ENCODE measurements at places on chromosomes 2 and 18.

- DNase-seq, result no peak
Measured at GRCh38 chr2:179049546-179050311, at the start of gene CCDC141. Gene CCDC141 (minus strand): TSS chr2:179050137. CDS start chr2:179049941, 196 bp downstream.

DNA sequence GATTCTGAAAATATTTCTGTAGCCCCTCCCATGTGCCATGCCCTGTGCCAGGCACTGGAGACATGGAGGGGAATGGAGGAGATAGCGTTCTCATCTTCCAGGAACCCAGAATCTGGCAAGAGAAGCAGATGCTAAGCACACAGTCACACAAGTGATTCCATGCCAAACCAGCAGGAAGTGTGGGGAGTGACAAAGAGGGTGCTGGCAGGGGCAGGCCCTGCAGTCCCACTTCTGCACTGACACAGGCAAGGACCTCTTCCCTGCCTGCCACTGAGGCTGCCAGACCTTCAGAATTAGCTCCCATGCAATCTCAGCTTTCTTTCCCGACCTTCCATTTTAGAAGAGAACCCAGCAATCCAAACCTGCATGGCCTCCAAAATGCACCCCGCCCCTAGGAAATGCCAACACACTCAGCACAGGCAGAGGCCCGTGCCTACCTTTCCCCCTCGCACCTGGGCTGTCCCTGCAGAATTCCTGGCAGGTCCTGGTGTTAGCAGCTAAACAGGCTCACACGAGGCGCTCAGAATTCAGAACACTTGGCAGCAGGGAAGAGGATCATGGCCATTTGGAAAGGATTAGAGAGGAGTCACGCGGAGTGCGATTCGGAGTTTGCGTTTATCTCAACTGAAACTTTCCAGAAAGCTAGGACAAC, 155.3 kb downstream of the MSH2 start:
- no peak for DNase-seq

DNA sequence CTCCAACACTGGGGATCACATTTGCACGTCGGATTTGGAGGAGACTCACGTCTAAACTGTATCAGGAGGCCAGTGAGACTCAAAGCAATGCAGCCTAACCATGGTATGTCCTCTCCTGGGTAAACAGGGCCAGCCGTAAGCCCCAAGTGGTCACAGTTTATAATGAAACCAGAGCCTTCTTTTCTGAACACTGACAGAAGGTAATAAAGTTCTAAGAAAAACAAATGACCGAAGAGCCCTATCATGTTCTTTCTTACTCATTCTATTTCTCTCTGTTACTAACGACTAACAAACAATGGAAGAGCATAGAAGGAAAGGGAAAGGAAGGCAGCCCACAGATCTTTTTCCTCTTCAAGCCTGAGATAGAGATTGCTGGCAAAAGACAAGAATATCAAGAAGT, 796.8 kb upstream of the SOX11 start:
- peak; percentile 23 for DNase-seq

DNA sequence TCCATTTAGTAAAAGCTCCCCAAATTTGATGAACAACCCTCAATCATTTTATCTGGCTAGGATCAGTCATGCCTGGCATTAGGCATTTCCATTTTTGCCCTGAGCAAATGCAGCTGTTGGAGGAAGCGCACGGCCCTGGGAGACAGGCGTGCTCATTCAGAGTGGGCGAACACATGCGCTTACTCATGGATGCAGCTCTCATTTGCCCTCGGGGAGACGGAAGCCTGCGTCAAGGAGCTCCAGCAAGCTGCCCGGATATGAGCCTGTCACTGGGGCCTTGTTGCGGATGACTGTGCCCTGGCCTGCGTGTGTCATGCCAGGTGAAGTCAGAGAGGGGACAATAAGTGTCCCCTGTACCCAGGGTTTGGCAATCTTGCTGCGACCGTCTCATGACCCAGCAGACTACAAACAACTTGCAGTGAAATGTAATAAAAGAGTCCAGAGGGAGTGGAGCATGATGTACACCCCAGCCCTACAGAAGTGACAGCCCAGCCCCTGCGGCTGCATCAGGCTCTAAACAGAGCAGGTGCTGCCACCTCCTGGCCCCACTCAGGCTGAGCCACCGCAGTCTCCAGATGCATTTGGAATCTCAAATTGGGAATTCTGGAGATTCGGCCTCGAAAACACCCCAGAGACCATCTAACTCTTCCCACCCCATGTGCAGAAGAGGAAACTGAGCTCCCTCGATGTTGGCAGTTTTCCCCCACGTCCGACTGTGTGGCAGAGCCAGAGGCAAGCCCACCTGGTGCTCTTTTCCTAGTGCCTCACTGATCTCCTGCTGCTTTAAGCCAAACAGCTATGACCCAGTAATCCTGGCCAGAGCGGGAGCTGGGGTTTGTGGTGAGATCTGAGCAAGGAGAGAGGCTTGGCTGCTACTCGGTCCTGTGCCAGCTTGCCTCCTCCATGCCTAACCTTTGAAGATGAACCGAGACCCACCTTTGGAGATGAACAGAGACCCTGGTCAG, 105.0 kb upstream of the ALK start:
- peak; percentile 38 for DNase-seq
